ENCODE measurements at places on chromosomes 1 and 21.

DNA sequence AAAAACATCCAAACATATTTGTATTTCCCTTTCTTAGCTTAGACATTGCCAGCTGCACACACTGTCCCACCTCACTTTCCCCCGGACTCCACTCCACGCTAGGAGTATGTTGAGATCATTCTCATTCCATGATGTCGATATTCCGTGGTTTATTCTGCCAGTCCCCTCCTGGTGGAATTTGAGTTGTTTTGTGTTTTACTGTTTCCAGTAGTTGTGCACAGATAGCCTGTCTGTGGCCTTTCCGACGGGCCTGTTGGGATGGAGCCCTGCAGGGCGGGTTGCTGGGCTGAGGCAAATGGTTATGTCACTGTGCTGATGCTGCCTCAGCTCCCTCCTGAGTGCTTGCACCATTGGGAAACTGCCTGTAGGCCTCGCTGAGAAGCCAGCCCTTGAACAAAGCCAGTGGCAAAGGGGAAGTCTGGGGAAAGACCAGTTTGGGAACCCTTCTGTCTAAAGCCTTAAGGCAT, 12.8 kb downstream of the TRAPPC10 start:
- no peak for DNase-seq

GRCh38 chr21:43827015-43827611, 37.7 kb downstream of the RRP1 start:
- peak; percentile 80 for DNase-seq

DNA sequence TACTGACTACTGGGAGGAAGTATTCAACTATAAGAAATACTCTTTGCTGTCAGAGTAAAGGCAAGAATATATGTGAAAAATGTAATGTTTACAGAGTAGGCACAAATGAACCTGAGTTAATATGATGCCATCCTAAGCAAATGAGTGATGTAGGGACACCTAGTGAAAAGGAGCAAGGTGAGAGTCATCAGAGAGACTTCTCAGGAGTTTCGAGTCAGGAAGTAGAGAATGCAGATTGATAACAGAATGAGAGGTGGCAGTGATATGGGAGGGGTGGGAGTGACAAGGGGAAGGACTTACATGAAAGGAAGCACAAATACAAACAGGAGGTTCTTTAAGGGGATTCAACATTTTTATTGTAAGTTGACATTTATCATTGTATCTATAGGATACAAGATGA, 10.2 kb downstream of the PRCC start:
- no peak for DNase-seq

- DNase-seq: peak; percentile 91
Observed at GRCh38 chr1:33943978-33944377, 80.1 kb downstream of the HMGB4 start.

DNA sequence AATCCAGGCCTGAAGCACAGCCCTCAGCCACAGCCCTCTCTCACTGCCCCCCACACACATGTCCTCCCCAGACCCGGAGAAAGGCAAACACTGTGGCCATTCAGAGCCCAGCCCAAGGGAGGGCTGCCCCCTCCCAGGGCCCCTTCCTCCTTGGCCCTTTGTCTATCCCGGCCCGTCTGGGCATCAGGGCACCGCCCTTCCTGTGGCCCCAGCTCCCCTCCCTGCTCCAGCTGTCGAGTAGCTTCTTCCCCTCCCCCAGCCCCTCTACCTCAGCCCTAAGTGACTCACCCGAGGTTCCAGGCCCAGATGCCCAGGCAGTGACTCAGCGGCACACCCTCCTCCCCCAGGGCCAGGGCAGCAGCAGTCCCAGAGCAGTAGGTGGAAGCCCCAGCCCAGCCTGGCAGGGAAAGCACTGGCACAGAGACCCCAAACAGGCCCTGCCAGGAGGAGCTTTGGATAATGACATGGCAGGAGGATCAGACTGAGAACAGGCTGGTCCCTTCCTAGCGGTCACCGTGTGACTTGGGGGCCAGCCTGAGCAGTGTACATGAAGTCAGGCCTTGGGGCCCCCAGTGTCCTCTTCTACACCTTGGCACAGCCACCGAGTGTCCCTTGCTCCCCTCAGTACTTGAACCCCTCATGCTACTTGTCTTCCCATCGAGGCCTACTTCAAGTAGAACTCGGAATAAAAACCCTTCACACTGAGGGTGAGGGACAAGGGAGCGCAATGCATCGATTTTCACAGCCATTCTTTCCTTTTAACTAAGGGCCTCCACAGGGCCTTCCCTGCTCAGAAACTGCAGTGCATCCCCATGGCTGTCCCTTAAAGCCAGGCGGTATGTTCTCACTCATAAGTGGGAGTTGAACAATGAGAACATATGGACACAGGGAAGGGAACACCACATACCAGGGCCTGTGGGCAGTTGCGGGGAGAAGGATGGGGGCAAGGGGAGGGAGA, 1.0 kb upstream of the S100A2 start:
- peak; percentile 97 for DNase-seq

DNA sequence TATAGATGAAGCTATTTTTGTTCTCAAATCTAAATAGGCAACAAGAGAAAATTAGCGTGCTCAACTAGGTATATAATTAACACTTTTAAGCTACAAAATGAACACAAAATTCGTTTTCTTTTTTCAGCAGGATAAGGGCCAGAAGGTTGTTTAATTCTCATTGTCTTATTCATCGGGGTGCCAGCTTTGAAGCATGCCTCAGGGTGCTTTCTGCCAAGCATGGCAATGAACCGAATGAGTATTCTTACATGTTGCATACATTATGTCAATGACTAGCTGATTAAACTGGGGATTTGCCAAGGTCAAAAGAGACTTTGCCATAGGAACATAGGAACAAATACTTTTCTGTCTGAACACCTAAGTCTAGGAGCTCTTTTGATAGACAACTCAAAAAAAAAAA, 102.0 kb upstream of the MAP1LC3C start:
- DNase-seq: no peak

- no peak for DNase-seq
Observed at GRCh38 chr21:44931137-44931500, 8.7 kb upstream of the SLX9 start.

DNA sequence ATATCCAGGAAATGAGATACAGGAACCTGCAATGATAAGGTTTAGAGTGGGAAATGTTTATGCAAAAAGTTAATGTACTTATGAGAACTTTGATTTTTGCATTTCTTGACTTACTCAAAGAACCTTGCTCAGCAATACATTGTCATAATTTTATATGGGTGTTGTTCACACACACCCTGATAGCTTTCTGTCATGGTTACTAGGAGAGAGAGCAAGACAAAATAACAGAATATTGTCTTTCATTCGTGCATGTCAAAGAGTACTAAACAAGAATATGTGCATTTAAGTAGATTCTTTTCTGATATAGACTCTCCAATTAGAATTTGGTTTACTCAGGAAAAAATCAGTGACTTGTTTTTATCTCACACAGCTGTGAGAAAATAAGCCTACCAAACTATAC, 27.5 kb upstream of the KCNA3 start:
- DNase-seq: no peak

- DNase-seq: no peak
Observed at GRCh38 chr1:46133781-46134350, 1.4 kb upstream of the PIK3R3 start.

DNA sequence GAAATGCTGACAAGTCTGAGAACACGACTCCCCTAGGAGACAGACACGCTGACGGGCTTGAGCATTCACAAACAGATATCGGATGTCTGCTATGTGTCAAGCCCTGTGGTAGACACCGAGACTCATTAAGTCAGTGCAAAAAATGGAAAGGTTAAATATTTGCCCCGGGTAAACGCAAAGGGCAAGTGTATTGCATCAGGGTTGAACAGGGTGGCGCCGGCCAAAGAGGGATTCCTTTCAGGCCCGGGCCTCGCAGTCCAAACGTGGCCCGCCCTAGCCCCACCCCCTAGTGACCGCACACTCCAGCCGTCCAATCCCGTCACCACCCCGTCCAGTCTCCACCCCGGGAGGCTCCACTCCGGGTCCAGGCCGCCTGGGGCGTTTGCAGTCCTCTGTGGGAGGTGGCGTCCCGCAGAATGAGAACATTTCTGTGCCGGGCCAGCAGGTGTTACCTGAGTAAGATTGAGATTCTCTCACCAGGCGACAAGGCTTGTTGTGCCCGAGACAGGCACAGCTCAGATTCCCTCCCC, 16.3 kb upstream of the TMEM9 start:
- DNase-seq: peak; percentile 84

GRCh38 chr1:60068393-60069045, 5.1 kb downstream of the C1orf87 start:
- DNase-seq: peak; percentile 16

DNA sequence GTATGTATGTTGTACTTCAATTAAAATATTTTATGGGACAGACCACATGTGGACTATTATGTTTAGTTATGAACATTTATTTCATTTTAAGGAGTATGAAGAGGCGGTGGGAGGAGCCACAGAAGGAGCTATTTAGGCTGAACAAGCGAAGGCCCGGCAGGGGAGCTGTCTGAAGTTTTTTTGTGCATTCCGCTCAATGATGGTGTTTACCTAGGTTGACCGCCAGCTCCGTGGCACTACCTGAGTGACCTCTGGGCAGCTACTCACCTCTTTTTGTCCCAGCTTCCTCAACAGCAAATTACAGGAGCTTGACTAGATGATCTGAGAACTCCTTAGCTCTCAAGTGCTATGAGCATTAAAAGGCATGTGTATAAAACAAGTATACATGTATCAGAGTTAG, 32.7 kb upstream of the C1orf198 start:
- DNase-seq: no peak

Data from HFFc6 (cell line).